ENCODE measurements at places on chromosomes 3 and 15.
A peak's percentile ranks its signal among the peaks of the same experiment; 100 is the strongest.

- DNase-seq, result no peak
These were observed 109.1 kb downstream of the IQSEC1 start for GRCh38 chr3:12963922-12964701.

- DNase-seq, result no peak
These were observed 23.6 kb downstream of the PTPN23 start for GRCh38 chr3:47404431-47404876.

DNA sequence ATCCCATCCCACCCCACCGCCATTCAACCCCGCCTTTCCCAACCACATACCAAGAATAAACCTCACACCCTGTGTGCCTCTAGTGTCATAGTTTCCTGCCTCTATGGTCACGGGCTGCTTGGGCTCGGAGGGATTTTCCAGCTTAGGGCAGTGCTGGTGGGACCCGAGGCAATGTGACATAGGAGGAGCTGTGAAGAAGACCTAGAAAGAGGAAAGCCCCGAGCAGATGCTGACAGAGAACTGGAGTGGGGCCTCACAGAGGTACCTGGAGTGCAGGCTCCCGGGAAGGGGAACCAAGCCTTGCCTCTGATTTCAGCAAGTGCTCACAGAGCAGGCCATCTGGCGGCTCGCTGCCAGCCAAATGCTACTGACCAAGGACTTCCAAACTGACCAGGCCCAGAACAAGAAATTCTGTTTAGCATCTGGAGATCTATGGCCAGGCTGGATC is 27.5 kb downstream of the BHLHE40 start:
- peak; percentile 65 for DNase-seq

DNA sequence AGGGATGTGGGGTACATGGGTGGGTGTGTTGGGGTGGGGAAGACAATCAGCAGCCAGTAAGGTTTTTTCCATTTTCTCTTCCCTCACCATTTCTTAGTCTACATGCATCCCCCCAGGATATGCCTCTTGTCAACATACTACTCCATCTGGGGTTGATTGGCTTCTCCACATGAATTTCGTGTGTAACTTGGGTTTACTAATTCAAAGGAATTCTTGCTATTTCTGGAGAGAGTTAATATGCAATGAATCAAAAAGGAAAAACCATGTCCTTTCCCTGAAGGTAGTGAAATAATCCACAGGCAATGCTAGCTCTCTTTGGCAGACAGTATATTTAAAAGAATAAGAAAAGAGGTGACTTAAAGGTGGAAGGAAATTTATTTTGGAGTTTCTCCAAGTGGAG is 198.4 kb downstream of the EBLN2 start:
- no peak for DNase-seq

DNA sequence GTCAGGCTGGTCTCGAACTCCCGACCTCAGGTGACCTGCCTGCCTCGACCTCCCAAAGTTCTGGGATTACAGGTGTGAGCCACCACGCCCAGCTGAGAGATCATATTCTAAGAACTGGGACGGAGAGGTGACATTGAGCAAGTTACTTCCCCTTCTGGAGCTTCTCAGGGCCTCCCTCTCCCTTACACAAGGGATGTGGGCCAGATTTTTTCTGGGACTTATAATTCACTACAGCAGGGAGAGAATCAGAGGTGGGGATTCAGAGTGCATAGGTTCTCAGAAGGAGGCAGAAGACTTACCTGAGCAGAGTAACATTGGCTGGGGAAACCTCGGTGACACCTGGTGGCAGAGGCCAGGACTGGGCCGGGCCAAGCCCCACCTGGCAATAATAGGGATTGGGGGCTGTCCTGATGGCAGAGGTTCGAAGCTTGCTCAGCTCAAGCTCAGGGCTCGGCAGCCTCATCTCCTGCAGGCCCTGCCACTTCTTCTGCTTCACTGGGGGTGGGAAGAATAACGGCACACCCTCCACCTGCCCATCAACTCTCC is 6.8 kb downstream of the LTK start:
- DNase-seq, result no peak

DNA sequence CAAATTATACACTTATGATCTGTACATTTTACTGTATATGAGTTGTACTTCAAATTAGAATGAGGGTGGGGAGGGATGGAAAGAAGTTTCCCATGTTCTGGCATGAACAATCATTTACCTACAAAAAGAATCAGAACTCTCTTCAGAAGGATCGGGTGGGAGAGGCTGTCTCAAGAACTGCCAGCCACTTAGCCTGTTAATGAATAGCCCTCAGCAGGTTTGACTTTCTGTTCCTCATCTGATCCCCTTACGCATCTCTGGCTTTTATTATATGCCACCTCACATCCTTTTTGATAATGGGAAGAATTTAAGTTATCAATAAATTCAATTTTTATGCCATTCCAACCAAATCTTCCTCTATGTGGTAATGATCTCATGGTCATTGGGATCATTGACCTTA is 168.3 kb upstream of the TGFBR2 start:
- no peak for DNase-seq

- DNase-seq, result no peak
These were observed 4.6 kb downstream of the DPP8 start for GRCh38 chr15:65512807-65513416.

- DNase-seq, result no peak
These were observed 253.7 kb upstream of the TLE3 start for GRCh38 chr15:70351391-70351790.

DNA sequence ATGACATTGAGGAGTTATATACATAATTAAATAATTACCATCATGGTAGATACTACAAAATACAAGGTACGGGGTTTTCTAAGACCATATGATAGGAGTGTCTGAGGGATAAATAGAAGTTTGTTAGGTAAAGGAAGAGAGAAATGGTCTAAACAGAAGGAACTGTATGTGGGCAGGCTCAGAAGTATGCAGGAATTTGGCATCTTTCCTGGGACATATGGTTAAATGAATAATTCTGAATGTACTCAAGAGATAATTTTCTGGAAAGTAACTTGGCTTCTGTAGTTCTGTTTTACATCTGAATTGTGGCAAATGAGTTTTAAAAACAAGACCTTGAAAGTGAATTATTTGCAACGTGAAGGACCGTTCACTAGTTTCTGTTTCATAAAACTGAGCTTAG is 17.5 kb downstream of the LMCD1 start:
- DNase-seq, result no peak

DNA sequence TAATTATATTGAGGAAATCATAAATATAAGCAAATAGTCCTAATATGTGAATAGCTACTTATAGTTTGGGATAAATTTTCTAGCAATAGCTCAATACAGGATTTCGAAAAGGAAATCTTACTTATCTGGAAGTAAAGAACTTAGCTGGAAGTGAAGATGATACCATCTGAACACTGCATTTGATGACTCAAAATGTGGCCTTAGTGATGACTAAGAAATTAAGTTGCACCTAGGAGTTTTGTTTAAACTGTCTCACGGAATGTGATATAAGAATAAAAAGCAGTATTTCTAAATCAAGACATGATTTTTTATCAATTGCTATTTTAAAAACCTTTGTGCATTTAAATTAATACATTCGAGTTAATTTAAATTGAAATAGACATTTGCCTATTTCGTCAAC is 91.2 kb downstream of the EOMES start:
- DNase-seq, result no peak

GRCh38 chr15:38560456-38560926 is 4.1 kb downstream of the RASGRP1 start:
- DNase-seq, result no peak

DNA sequence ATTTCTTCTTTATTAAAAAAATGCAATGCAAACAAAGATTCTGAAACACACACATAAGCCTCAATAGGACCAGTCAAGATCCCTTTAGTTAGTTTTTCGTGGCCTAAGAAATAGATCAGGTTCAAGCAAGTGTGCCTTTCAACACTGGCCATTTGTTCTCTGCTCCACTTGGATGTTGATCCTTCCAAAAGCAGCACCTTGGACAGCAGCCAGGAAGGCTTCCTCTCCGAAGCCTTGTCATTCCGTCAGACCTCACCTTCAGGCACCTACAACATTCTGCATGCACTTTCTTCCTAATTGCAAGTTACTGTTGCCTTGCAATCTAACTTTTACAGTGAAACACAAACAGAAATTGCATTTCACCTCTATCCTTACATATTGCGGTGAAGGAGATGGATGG is 155.9 kb upstream of the FEZF2 start:
- no peak for DNase-seq

DNA sequence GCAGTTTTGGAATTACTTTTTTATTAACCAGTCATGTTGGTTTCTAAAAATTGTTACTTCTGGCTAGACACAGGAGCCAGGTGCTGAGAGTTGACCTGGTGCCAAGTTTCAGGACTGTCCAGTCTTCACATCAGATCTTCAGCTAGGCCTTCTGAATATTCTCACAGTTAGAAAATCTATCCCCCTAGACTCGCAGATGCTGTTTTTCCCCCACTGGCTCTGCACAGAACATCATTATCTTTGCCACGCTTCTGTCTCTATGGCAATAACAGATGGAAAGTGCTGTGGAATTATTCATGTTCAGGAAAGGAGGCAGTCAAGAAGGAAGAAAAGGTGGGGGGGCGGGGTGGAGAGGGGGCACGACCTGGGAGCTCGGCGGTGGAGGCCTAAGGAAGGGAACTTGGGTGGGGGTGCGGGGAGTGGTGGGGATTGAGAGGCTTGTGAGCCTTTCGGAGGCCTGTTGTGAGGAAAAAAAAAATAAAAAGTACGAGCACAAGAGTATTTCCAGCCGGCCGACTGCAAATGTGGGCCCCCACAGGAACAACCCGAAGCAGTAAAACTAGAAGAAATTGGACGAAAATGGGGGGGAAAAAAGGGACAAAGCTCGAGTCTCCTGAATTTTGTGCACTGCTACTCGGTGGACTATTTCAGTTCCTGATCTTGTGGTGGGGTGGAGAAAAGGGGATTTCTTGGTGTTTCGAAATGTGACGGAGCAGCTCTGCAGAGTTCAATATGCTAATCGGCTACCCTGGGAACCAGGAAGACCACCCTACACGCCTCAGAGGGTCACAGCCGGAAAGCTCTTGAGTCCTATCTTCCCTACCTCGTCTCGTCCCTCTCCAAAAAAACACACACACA is 1.5 kb upstream of the SKIL start:
- DNase-seq, result no peak

- DNase-seq, result no peak
These were observed 308.3 kb downstream of the NR2F2 start for GRCh38 chr15:96638793-96639192.

DNA sequence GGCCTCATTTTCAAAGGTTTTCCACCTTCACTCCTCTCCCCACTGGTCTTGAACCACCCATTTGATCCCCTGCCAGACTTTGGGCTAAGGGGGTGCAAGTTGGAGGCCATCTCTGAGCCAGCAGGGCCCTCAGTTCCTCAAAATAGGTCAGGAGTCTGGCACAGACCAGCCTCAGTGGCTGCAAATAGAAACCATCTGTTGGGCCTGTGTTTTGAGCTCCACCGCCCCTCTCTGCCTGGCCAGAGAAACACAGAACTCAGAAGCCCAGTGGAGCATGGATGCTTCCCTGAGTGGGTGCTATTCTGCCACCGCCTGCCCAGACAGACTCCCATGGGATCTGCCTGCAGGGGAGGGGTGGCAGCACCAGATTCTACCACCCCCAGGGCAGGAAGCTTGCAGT is 56.3 kb downstream of the CORO2B start:
- no peak for DNase-seq

DNA sequence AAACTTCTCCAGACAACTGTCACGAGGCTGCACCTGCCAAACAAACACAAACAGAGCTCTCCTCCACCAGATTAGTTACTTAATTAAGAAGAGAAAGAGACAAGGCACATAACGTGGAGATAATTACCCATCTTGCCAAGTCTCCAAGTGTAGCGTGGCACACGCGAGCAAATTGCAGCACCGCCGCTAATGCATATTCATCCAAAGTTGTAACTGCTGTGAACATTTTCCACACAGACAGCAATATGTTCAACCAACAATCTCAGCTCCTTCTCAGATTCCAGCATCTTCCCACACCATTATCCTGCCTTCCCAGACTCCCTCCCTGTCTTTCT is 309.6 kb upstream of the TLE3 start:
- DNase-seq, result no peak

- DNase-seq, result no peak
These were observed 547.2 kb upstream of the TGFBR2 start for GRCh38 chr3:30059240-30059639.

GRCh38 chr3:31184261-31185061 is 290.0 kb upstream of the GADL1 start:
- no peak for DNase-seq

DNA sequence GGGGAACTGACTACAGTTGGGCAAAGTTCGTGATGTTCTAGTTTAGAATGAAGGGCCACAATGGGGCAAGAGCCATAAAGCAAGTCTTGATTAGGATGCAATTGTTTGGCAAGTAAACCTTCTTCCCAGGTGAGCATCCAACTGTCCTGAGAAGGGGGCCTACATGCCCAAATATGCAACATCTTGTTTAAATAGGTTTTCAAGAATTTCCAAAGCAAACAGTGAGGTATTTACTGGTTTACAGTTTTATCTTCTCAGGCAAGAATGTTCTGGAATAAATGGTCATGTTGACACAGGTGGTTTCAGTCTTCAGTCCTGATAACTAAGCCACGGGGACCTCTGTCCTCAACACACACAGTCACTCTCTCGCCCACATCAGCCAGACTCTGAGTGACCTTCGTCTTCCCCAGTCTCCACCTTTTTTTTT is 90.3 kb upstream of the FAM174B start:
- DNase-seq, result no peak

GRCh38 chr3:160205606-160206005 is 19.6 kb upstream of the C3orf80 start:
- no peak for DNase-seq

GRCh38 chr15:87145696-87146095 is 1066.0 kb downstream of the AGBL1 start:
- DNase-seq, result no peak

- DNase-seq, result peak; percentile 33
These were observed at the start of gene HMG20A for GRCh38 chr15:77420610-77421369. Gene HMG20A (plus strand): TSS chr15:77420888. CDS start chr15:77458408, 37,520 bp downstream.

DNA sequence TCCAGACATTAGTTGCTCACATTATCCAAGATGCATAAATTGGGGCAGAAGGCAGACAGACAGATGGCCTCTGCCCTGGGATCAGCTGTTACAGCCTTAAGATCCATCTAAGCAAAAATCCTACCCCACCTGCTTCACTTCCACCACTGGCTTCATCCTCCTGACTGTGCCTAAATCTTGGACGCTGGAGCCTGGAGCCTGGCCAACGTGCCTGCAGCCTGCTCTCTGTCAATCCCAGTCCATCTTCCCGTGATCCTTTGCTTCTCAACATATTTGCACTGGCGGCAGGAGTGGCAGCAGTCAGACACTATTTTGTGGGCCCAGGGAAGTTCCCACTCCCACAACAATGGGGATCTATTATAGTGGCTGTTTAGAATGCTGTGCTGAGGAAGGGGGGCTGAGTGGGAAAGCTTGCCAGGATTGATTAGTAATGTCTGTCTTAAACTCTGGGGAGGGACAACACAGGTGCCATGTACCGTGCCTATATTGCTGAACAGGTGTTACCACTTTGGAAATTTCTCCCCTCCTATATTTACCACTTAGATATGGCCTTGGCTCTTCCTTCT is 121.2 kb downstream of the MEGF11 start:
- no peak for DNase-seq

DNA sequence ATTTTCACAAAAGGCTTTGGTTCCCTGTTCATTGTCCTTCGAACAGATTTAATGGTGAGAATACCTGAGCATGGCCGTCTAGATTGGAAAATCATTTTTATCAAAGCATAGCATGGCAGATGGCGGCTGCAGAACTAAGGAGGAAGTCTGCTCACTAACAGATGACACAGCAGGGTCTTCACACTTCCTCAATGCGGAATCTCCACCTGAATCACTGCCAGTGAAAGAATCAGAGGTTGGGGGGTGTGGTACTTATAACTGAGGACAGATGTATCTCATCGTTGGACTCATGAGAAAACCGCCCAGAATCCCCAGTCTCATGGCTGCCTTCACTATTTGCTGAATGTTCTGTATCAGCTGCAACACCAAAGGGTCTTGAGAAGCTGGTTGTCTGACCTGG is 31.6 kb upstream of the PYGO1 start:
- no peak for DNase-seq
